Left lung (tissue), 14 donors: ENCODE measurements at places on chromosomes 7 and 10. TPM values are rescaled to one million over a fixed set of nuclear protein-coding genes. Genes with fewer than 3 reads are reported as not detected.
A peak's percentile ranks its signal among the peaks of the same experiment; 100 is the strongest.

GRCh38 chr7:12690041-12690878 lies 2.8 kb downstream of the ARL4A start:
- DNase-seq: no peak

The TAF6 gene
- 56.1 TPM for polyA plus RNA-seq

The PNLIPRP1 gene
- not detected for polyA plus RNA-seq

DNA sequence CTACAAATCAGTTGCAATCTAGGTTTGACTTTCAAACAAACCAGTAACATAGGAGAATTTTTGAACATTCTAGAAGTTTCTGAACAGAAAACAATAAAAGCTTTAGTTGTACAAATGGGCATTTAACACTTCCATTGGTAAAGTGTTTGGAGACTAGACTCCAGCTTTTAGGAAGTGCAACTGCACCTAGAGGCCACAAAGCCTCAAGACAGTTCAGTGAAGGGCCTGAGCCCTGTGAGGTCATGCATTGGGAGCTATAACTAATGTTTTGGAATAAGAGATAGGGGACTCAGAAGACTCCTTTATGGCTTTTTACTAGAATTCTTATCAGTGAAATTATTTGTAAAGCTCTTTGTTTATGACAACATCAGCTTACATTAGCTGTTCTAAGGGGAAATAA lies 3.0 kb upstream of the EPHB6 start:
- no peak for DNase-seq

The KLF14 gene
- 0.18 TPM for polyA plus RNA-seq

- no peak for DNase-seq
Observed at GRCh38 chr10:74373059-74373458, 222.0 kb downstream of the ADK start.

The SFXN3 gene
- 21.5 TPM for polyA plus RNA-seq

DNA sequence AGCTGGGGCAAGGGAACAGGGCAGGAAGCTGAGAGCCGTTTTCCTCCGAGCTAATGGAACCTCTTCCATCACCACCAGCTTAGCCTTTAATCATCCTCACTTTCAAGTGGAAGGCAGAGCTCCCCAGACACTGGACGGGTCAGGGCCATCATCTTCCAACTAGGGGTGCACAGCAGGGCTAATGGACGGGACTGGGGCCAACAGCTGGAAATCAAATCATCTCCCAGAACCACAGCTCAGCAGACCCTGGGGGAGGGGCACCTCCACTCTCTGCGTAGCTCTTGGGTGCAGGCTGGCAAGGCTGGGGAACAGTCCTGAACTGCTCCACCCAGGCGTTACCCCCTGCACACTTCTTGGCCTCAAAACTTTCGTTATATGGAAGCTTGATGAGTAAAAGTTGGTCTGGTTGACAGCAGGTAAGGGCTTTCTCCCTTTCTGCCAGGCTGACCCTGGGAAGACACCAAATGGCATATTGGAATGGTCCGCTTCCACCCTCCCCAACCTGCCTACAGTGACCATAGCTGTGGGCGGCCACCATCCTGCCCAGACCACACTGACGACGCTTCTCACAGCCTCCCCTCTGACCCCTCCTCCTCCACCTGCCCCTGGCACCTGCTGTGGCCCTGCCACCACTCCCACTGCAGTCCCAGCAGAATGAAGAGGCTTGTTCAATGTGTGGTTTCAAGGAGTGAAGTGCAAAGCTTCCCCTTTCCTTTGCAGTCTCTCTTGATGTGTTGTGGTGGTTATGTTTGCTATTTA lies 51.7 kb upstream of the RET start:
- DNase-seq: no peak

The CLRN3 gene
- not detected for polyA plus RNA-seq

DNA sequence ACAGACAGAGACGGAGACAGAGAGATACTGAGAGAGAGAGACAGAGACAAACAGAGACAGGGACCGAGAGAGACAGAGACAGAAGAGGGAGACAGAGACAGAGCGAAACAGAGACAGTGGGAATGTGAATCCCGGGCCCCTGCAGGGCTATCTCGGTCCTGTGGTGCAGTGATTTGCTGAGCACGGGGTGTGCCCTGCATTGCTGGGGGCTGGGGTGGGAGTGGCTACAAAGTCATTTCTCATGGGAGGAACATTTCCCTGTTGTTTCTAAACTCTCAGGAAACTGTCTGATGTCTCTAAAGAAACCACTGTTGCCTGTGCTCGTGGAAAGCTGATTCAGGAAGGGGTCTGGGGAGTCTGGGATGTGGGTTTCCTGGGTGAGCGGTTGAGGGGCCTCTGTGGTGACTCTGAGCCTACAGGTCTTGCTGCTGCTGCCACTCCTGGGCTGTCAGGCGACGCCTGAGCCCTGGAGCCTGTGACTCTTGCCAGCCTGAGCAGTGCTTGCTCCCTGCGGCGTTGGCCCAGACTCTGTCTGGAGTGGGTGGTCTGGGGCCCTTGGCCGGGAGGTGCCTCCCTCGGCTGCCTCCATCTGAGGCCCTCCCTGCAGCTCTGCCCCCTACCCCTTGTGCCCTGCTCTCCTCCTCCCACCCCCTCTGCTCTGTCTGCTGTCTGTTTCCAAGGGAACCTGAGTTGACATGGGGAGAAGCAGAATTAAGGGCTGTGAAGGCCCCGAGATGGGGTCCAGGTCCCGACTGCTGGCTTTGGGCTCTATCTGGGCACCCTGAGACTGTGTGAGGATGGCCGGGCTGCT lies 292.0 kb downstream of the WDR37 start:
- no peak for DNase-seq

DNA sequence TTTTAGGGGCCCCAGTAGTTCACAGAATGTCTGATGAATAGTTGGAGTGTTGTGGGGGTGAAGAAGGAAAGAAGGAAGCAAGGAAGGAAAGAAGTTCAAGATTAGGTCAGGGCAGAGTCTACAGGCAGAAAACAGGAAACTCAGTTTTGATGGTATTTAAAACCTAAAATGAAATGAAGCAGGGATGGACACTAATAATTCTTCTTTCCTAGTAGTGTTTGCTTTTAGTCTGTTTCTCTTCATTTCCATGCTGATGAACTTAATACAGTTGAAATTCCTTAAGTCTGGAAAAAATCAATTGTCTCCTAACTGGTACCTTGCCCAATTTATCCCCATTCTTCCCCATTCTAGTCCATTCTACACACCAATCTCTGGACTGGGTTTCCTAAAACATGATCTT lies 59.0 kb upstream of the GSAP start:
- no peak for DNase-seq

DNA sequence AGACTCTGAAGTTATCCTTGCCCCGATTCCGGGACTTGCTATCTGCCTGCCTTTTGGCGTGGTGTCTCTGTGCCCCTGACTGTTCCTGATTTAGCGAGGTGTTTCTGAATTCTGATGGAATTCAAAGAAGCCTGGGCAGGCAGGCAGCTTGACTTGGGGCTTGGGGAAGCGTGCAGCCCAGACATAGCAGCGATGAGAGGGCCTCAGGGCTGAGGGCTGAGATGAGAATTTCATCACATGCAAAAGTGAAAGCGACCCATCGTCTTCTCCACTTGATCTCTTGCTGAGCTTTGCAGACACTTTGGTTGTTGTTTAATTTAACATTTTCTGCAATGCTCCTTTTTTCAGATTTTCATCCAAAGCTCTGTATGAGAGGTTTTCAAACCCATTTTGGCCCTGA lies 57.8 kb downstream of the TCF7L2 start:
- DNase-seq: no peak

DNA sequence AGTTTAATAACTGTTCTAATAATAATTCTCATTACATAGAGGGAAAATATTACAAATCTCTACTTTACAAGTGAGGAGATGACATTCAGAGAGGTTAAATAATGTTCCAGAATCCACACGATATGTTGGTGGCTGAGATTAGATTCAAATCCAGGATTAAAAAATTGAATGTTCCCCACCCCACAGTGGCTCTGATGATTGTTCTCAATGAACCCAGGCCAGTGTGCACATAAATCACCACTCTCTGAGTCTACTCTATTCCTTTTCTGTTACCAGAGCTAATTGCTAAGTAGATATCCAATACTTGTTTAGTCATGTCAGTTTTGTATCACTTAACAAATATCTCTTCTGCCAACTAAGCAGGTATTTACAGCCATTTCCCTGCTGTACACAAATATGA lies 281.0 kb downstream of the ABCA13 start:
- DNase-seq: no peak

DNA sequence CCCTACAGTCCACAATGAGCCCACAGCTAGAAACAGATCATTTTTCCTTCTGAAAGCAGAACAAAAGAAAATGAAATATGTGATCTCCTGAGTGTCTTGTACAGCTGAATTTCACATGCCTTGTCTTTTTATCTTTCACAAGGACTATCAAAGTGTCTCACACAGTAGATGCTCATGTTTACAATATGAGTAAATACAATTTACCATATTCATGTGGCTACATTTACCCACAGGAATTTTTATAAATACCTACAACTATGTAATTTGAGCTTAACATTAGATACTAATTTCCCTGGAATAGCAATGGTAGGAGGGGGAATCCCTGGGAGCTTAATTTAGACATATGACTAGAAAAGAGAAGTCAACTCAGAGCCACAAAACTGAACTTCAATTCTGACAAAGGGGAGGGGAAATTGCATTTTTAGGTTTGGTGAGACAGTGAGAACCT lies 186.2 kb downstream of the MACC1 start:
- no peak for DNase-seq

DNA sequence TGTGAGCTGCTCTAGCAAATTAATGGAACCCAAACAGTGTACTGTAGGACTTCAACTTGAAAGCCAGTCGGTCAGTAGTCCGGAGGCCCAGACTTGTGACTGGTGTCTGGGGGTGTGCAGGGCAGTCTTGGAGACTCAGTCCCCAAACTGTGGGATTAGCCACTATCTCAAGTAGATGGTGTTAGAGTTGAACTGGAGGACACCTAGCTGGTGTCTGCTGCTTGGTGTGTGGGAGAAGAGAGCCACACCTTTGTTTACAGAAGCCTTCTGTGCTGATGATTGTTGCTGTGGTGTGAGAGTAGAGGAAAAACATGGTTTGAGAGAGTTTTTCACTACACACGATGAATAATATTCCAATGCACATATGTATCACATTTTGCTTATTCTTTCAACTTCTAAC lies 47.4 kb downstream of the CUL2 start:
- DNase-seq: no peak

GRCh38 chr7:97064972-97065587 lies 40.4 kb upstream of the DLX5 start:
- DNase-seq: peak; percentile 36

The LAMB4 gene
- polyA plus RNA-seq: 0.36 TPM

DNA sequence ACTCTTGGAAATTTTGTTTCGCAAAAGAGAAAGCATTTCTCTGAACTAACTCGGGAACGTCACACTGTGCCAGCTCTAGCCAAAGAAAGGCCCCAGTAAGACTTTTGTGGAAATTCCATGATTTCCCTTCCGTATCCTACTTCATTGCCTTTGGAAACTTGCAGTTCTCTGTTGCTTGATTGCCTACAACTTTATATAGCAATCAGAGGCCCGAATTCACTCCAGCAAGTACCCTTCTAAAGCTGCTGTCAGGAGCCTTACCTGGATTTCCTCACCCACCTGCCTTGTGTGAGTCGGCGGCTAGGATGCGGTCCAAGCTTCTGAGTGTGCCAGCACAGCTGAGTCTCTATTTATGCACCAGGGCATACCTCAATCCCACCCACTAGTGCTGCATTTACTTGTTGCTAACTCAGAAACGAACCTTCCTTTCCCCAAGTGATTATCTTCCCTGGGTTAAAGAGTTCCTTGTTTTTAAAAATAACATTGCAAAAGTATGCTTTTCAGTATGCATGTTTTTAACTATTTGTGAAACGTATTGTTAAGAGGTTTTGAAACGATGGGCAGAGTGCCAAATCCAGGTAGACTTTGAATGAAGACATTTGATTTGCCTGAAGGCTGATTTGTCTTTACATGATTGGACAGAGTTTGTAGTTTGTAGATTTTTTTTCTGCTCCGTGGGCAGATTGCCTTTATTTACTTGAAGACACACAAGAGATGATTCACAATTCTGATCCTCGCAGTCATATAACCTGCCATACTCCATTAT lies at the start of gene AGR2:
Gene AGR2 (minus strand): TSS at position 326 of the 766 bp plus-strand sequence. CDS start 3,203 bp downstream, outside the sequence.
- DNase-seq: peak; percentile 75

- DNase-seq: no peak
Observed at GRCh38 chr10:95242581-95243317, 48.1 kb downstream of the PDLIM1 start.

DNA sequence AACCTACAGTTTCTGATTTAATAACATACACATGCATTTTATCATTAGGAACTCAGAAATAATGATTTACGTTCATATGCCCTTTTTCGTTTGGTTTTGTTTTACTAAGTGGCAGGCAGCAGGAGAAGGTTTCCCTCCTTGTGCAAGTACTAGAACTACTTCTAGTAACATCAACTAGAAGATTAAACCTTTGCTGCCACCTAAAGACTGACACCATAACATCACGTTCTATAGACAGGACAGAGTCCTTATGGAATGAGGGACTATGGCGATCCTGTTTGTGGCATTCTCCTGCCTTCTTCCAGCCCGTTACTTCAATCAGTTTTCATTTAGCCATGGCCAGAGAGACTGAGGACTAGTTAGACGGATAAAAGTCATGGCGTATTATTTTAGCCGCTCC lies 53.2 kb downstream of the GAD2 start:
- no peak for DNase-seq

GRCh38 chr7:148664324-148664723 lies 34.4 kb upstream of the CUL1 start:
- DNase-seq: no peak

DNA sequence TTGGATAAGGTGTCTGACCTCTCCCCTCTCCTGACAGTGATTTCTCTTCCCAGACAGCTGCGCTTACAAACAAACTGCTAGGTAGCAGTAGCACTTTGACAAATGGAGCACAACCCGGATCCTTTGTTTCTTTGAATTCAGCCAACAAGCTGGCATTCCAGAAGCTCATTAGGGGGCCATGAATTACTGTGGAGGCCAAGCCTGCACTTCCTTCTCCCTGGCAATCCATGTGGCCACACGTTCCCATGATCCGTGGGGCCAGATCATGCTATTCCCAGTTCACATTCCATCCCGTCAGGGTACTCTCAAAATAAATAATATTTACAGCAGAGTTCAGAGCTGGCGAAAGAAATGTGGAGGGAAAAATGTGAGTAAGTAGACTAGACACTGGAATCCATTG lies 172.4 kb downstream of the PRPF18 start:
- DNase-seq: no peak

The HMX2 gene
- not detected for polyA plus RNA-seq

DNA sequence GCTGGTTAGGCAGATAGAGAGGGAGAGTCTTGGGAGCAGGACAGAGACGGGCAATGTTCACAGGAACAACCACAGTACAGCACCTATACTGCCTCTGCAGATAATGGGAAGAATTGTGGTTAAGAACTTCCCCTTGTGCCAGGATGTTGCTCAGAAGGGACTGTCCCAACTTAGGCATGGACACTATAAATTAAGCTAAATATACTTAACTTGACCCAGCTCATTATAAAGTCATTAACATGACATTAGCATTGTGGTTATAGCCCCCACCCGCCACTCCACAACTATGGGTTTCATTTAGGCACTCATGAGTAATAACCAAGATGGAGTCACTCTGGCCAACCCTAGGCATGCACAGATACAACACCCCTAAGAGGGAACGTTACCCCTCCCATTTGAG lies 310.9 kb upstream of the NRG3 start:
- DNase-seq: no peak
